ENCODE measurements at places on chromosomes 5 and 9. TPM values are rescaled to one million over a fixed set of nuclear protein-coding genes. Genes with fewer than 3 reads are reported as not detected.

Gene GRM6
- not detected for total RNA-seq

Gene HBEGF
- total RNA-seq, result 16.0 TPM

Gene OXCT1
- total RNA-seq, result 17.8 TPM

Gene CCNH
- 66.1 TPM for total RNA-seq

Gene PJA2
- 37.5 TPM for total RNA-seq
